ENCODE measurements at places on chromosomes 4 and X.

DNA sequence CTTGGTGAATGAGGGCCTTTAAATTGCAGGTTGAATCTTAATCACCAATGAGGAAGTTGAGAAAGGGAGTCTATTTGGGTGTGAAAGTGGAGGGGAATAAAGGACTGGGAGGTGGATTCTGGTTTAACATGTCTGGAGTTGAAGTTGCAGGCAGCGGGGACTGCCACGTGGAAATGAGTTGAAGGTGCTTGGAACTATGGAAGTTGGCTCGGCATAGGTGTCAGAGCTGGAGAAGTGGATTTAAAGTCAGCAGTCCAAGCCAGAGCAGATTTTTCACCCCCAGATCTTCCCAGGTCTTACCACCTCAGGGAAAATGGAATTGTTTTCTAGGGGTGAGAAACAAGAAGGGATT, 44.9 kb downstream of the TIGD4 start:
- no peak for DNase-seq

- no peak for DNase-seq
Observed at GRCh38 chr4:134708026-134708425, 506.4 kb upstream of the PABPC4L start.

- DNase-seq: no peak
Observed at GRCh38 chr4:189313861-189314513, 626.7 kb upstream of the FRG1 start.

- DNase-seq: no peak
Observed at GRCh38 chr4:169307576-169307975, 36.8 kb upstream of the SH3RF1 start.

DNA sequence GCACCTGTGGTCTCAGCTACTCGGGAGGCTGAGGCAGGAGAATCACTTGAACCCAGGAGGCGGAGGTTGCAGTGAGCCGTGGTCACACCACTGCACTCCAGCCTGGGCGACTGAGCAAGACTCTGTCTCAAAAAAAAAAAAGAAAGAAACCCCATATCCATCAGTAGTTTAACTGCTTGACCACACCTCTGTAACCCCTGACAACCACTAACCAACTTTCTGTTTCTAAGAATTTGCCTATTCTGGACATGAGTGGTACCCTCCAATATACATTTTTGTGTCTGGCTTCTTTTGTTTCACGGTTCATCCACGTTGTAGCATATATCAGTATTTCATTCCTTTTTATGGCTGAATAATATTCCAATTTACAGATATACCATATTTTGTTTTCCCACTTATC, 9.1 kb downstream of the PPAT start:
- DNase-seq: no peak

DNA sequence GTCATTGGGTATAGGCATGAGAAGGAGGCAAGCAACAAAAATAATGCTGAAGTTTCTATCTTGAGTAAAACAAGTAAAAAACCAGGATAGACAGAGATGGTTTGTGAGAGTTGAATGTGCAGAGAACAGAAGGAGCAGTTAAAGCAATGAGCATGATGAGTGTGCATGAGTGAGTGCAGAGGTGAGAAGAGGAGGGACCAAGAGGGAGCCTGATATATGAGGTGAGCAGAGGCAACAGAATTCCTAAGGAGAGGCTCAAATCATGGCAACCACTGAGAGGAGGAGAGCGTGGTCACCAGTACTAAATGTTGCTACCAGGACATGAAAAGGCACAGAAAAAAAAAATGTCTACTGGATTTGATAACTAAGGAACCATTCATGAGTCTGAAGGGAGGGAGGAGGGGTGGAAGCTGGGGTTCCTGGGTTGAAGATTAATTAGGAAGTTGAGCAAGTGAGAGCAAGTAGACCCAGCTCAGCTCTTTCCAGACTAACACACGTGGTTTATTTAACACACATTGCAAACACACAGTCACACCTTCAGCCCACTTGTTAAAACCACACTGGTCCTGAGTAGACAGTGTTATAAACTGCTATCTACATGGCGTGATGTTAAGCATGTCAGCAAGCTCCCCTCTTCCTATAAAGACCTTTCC, 69.0 kb upstream of the IQCM start:
- DNase-seq: no peak

DNA sequence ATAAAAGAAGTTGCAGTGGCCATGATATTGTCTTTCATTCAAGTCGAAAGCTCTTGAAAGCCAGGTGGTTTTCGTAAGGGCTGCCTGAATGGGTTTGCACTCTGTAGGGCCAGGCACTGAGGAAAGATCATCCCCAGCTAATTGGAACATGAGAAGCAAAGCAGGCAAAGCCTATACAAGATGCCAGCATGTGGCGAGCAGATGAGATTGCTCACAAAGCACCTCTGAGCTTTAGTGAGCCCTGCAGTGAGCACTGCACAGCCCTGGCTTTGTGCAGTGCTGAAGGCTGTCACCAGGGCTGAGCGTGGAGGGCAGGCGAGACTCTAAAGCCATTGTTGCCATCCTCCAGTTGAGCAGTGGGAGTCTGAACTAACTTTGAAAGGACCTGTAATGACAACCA, 53.8 kb downstream of the HADH start:
- DNase-seq: peak; percentile 23

DNA sequence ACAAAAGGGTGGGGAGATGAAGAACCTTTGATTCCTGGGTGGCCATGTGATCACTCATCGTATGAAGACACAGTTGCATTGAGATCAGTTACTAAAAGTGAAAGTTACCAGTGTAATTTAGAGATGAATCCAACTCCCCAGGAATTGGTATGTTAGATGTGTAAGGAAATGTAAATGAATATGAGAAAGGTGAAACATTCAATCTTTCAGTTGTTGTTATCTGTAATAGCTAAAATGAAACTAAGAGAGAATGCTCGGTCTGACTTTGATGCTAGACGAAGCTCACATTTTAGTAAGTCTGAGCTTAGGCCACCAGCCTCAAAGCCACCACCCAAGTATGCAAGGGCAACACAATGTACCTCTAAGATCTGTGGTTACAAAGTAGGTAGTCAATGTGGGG, 194.3 kb upstream of the POF1B start:
- DNase-seq: no peak

- DNase-seq: no peak
Observed at GRCh38 chrX:117010243-117010642, 547.5 kb upstream of the CT83 start.

- no peak for DNase-seq
Observed at GRCh38 chr4:125689805-125690204, 375.1 kb downstream of the FAT4 start.

GRCh38 chrX:87664381-87664780, 146.8 kb downstream of the KLHL4 start:
- peak; percentile 10 for DNase-seq

All from fibroblast of upper back skin (primary cell).